ENCODE measurements at places on chromosomes 12 and 14.

DNA sequence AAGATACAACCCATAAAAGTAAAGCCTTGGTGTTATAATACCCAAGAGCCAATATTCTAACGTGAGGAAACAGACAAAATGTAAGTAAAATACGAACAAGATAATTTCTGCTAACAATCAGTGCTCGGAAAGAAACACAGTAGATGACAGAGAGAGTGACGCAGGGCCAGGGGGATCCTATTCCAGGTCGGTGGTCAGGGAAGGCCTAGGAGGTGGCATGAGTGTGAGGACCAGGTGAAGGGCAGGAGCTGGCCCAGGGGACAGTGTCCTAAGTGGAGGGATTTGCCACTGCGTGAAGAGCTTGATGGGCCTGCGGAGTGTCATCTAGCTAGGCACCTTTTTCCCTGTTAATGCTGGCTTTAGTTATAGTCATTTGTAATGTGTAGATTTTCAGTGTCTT is 35.3 kb downstream of the ETV6 start:
- DNase-seq = no peak

DNA sequence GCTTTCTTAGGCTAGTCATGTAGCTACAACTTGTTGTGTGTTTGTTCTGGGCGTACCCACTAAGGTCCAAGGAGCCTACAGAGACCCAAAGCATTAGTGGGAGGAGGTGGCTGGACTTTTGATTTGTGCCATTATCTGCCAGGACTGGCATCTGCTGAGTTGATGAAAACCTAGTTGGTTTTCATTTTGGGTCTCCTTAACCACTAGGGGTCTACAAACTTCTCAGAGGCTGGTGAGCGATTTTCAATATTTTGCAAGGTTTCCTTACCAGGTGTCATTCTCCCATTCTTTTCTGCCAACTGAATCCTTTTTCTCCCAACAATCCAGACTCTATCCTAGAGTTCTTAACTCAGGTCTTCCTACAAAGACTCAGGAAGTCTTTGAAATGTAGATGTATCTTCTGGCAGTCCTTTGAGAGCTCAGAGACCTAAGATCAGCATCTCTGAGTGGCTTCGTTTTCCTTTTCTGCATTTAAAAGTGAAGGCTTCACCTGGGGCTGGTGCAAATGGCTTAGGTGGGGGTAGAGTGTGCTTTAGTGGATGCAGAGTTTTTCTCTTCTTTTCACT is 150.0 kb upstream of the RMST start:
- no peak for DNase-seq

DNA sequence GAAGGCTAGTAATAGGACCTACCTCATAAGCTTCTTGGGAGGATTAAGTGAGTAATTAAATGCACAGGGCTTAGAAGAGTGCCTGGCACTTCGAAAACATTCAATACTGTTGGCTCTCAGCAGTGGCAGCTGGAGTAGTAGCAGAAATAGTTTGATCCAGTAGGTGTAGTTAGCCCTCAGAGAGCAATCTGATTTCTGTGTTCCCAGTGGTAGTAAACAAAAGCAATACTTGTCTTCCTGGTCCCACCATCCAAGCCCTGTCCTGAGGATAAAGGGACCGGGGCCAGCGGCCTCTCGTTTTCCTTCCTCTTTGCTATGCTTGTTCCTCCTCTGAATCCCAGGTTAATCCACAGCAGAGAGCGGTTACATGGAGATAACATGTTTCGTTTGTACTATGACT is 131.6 kb downstream of the SAMD4A start:
- DNase-seq = no peak

GRCh38 chr14:77139540-77140358 is 1.8 kb downstream of the ZDHHC22 start:
- no peak for DNase-seq

- no peak for DNase-seq
Observed at GRCh38 chr12:54941659-54942058, 42.9 kb downstream of the TESPA1 start.

GRCh38 chr12:85865890-85866289 is 8.2 kb upstream of the NTS start:
- no peak for DNase-seq

- no peak for DNase-seq
Observed at GRCh38 chr14:24171422-24172260, at the start of gene REC8. TSS of gene REC8 (plus strand) at chr14:24172080. CDS start at chr14:24172553, 473 bp downstream.

GRCh38 chr14:31854508-31855075 is 222.5 kb upstream of the ARHGAP5 start:
- DNase-seq = no peak

DNA sequence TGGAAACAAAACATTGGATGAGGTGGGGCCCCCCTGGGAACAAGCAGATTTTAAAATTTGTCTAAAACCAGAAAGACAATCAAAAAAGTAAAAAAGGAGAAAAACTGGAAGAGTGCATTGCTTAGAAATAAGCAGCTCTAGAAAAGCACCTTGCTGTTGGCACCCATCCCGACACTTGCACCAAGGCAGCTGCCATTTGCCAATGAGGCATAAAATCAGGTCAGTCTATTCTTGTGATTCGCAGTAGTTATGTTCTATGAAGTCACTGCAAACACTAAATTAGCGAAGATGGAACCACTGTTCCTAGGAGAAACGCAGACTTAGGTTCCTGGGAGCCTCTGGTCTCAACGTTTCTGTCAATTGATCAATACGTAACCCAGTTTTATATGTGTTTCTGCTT is 16.2 kb downstream of the VPS33A start:
- DNase-seq = no peak

DNA sequence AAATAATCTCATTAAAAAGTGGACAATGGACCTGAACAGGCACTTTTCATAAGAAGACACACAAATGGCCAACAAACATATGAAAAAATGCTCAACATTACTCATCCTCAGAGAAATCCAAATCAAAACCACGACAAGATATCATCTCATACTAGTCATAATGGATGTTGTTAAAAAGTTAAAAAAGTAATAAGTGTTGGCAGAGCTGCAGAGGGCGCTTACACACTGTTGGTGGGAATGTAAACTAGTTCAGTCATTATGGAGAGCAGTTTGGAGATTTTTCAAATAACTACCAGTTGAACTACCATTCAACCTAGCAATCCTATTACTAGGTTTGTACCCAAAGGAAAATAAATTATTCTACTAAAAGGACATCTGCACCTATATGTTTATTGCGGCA is 47.2 kb downstream of the FOXG1 start:
- no peak for DNase-seq

- peak; percentile 67 for DNase-seq
Observed at GRCh38 chr14:61184112-61184511, 97.0 kb downstream of the TMEM30B start.

DNA sequence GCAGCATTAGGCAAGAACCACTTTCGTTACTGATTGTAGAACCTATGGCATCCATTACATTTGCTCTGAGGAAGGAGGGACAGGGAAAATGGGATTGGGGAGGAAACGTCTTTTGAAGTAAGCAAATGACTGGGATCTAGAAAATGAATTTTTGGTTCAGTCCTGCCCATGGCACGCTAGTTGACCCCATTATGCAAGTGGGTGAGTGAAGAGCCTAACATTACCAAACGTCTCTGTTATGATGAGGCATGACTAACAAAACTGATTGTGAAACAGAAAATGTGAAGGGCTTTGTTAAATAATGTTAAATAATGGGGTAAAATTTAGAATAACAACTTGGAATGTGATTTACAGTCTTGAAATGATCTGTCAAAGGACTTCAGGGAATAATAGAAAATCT is 38.9 kb downstream of the CPSF2 start:
- DNase-seq = peak; percentile 85

- no peak for DNase-seq
Observed at GRCh38 chr14:101581806-101582205, 20.5 kb downstream of the DIO3 start.

- DNase-seq = no peak
Observed at GRCh38 chr12:49058366-49059044, 2.1 kb downstream of the KMT2D start.

- DNase-seq = no peak
Observed at GRCh38 chr14:99516871-99517642, 35.8 kb downstream of the CCNK start.

- no peak for DNase-seq
Observed at GRCh38 chr14:31159682-31160296, 47.8 kb downstream of the HECTD1 start.

DNA sequence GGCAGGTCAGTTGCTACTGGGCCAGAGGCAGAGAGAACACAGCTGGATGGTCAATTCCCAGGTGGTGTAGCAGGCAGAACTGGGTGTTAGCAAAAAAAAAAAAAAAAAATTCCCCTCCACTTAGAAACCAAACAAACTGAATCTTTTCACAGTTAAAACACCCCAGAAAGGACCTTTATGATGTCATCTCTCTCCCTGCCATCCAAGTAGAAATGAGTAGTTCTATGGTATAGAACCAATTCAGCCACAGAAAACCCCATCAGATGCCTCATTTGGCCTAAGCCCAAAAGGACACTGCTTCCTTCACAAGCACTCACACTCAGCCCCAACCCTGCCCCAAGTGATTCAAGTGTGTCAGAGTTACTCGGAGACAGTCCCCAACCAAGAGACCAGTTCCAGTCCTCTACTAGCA is 230.8 kb downstream of the DPF3 start:
- no peak for DNase-seq

- no peak for DNase-seq
Observed at GRCh38 chr12:132319359-132319950, 9.9 kb downstream of the GALNT9 start.

DNA sequence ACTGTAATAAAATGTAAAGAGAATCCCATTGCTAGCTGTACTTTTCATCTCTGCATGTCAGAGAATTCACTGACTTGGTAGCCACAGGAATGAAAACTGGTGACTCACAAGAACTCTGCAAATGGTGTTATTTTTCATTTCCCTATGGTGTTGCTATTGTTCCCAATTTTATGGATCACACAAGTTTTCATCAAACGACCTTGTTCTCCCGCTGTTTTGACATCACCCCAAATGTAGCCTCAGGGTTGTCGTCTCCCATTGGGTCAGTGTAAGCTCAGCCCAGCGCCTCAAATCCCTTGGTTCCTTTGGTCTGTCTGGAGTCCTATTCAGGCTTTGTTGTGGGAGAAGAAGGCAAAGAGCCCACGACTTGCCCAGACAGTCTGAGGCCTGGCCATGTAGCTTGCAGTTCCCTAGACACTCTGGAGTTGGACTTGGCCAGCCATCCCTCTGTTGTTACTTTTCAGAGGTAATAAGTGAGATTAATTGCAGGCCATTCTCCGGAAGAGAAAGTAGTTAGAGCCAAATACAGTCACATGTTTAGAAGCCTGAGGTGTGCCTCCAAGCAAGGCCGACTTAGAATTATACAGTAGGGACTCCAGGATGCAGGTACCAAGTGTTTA is 159.2 kb downstream of the TGFB3 start:
- peak; percentile 60 for DNase-seq

- DNase-seq = no peak
Observed at GRCh38 chr12:16568873-16569272, 37.1 kb downstream of the LMO3 start.
